ENCODE measurements at places on chromosomes 2 and 18.

GRCh38 chr2:3440477-3440876 lies 61.0 kb downstream of the TRAPPC12 start:
- no peak for DNase-seq

GRCh38 chr2:133589456-133589855 lies 21.2 kb upstream of the NCKAP5 start:
- DNase-seq, result no peak

DNA sequence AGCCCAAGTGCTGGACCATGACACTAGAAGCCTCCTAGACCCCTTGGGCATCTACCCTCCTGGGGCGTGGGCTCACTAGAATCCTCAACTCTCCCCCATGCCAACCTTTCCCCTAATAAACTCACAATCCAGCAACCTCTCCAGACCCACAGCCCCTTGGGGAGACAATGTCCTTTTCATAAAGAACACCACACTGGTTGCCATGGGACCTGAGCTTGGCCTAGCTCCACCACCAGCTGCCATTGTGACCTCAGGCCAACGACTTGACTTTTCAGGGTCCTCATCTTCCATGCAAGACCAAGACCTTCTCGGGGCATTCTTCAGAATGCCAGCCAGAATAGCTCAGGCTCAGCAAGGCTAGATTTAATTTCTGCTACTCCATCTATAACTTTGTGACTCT lies 128.1 kb upstream of the NPAS2 start:
- DNase-seq, result no peak

DNA sequence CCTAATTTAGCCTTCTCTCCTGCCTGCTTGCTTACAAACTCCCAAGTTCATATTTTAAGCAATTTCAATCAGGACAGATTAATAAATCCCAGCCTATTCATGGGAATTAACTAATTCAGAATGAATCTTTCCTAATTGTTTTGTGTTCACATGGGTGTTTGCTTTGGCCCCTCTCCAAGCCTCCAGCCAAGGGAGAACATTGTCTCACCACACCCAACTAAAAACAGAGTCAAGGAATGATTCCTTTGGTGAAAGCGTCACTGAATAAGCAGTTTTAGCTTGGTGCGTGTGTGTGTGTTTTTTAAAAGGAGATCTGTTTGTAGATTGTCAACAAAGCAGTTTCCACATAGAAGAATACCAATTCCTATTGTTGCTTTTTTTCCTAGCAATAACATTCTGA lies 43.0 kb upstream of the DSG1 start:
- DNase-seq, result no peak

DNA sequence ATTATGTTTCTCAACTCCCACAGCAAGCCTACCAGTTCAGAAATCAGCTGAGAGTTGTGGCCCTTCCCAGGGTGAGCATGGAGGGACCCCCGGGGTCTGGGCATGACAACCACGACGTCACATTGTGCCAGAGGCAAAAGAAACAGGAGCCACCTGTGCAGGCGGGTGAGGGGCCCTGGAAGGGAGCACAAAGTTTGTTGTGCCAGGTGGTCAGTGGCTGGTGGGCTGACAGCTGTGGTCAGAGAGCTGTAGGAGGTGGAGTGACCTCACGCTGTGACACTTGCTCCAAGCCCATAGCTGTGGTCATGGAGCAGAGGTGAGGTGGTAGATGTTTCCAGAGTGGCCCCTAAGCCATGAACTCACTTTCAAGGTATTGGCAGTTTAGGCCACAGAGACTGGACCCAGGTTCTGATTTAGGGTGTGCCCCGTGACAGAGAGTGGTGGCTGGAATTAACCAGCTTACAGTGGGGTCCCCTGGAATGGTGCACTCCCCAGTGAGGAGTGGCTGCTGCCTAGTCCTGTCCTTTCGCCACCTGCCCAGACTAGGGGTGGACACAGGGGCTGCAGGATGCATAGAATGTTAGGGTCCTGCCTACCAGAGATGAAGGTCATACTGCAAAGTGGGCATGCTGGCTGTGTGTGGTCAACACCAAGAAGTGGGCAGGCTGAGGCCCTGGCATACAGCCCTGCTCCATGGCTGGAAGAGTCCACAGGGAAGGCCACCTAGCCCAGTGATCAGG lies 136.4 kb downstream of the GLI2 start:
- DNase-seq, result no peak

DNA sequence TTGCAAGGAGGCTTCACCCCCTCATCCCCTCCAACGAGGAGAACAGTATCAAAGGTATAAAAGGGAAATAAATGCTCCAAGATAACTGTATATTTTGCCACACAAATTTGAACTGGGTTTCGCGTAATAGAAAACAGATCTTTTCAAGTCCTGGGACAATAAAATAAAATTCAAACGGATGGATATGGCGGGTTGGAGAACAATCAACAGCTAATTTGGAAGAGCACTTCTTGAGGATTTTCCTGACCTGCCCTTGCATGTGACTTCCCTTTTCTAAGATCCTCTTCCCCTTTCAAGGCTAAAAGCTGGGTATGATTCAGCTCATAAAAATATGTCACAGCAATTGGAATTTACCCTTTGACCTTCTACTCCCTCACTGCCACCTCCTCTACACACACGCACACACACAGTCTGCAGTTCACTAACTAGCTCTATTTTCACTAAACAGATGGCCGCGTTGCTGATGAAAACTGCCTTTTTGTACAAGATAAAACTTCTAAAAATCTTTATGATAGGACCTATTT lies 386.9 kb downstream of the FIGN start:
- no peak for DNase-seq

- DNase-seq, result no peak
These were observed 637.4 kb upstream of the CDH2 start for GRCh38 chr18:28814365-28814764.

- no peak for DNase-seq
These were observed 62.5 kb downstream of the FAM228A start for GRCh38 chr2:24237313-24237712.

DNA sequence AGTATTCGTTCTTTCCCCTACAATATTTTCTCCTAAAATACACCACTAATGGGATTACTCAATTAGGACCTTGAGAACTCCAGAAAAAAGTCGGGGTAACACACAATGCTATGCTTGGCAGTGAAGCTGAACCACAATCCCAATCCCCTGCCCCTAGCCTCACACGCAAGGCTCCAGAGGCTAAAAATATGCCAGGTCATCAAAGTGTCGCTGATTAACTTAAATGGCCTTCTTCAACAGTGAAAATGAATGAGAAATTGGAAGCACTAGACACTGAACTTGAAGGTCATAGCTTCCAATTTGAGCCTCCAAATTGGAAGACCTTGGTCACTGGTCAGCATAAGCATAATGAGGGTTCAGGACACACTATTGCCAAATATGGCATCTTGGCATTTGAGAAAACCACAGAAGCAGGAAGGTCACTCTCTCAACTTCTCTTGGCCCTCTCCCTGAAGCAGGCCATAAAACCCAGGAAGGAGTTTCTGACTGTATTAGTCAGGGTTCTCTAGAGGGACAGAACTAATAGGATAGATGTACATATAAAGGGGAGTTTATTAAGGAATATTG lies 86.0 kb upstream of the SATB2 start:
- DNase-seq, result no peak

DNA sequence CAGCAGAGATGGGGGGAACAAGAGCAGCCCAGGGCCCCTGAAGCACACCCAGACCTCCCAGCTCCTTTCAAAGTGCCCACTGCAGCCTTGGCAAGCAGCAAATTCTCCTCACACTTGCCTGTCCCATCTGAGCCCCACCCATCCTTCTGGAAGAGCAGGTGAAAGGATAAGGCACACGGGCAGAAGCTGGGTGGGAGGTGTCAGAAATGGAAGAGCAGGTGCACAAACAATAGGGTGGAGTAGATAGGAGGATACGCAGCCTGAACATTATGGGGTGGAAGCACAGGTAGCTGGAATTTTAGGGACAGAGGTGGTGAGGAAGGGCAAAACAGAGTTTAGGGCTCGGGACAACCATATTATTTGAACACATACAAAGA lies 69.2 kb downstream of the TNS1 start:
- DNase-seq, result no peak

- DNase-seq, result no peak
These were observed 194.1 kb upstream of the DSEL start for GRCh38 chr18:67710639-67711038.

- no peak for DNase-seq
These were observed 65.1 kb downstream of the SMIM21 start for GRCh38 chr18:75362435-75362834.

DNA sequence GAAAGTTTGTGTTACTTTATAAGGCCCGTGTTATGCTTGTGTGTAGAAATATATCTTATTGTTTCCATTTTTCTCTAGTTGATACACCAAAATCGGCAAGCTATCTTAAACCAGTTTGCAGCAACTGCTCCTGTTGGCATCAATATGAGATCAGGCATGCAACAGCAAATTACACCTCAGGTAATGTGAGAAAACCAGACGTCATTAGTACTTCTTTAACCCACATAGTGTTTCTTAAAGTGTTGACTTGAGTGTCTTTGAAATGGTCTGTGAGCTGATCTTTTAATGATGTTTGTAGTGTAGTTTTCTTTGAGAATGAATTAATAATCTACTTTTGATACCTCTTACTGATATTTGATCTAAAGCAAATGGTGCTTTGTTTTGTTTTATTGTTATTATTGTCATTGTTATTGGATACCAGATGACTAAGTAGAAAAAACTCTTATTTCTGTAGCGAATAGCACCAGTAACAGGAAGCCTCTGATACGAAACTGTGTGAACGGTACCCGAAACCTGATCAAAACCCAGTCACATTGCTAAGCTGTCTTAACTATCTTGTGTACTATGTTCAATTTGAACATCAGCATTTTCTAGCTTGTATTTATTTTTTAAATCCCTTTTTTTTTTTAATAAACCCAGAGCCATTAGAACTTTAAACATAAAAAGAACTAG lies 53.7 kb downstream of the PTRHD1 start:
- DNase-seq, result no peak

DNA sequence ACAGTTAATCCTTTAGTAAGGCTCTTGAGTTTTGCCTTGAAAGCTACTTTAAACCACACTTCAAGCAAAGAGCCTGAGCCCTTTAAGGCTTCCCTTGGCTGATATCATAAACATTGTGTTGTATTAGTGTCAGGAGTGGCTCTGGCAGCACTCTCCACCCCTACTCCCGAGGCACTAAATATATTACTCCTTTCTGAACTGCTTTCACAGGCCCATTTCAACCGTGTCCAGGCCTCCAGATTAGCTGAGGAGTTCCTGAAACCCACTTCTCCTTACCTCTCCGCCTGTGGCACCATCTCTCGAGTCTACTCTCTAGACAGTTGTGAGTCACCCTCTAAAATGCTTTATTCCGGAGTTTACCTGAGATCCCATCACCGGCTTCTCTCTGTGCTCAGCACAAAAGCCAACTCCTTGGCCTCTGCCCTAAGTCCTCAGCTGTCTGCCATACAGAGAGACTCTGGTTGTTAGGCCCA lies 14.4 kb upstream of the STON1 start:
- DNase-seq, result no peak

GRCh38 chr2:85578243-85579180 lies 1.1 kb downstream of the VAMP8 start:
- DNase-seq, result no peak

DNA sequence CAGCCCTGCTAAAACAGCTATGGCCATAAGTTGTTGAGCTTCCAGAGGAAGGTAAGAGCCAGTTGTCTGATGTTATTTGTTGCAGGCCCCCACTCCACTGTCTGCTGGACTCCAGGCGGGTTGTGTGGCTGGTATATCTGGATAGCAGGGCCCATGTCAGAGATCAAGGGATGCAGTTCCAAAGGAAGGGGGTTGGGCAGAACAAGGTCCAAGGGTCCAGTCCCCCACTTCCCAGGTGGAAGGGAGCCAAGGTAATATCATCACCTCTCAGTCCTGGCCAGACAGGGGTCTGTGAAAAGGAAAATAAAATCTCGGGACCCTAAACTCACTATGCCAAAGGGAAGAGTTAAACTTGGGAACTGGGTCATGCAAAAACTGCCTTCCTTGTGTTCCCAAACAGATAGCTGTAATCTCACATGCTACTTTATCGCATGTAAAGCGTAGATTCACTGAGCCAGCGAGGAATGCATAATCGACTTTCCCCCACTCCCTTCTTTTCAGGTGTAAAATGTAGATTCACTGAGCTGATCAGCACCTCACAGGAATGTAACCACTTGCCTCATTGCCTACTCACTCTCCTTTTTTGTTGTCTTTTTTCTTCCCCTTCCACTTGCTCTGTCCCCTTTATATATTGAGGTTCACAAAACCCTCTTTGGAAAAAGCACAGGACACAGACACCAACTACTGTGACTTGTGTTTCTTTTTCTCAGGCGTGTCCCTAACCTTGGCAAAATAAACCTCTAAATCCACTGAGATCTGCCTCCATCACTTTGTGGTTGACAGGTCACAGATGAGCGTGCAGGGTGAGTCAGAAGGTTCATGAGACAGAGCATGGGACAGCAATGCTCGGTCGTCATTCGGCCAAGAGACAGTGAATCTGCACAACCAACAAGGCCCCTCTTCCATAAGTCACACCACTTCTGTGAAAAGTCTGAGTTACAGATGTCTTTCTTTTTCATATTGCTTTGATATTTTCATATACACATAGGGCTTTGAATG lies 255.3 kb upstream of the SIX2 start:
- DNase-seq, result no peak

GRCh38 chr2:24926220-24926601 lies 6.2 kb upstream of the ADCY3 start:
- no peak for DNase-seq

- no peak for DNase-seq
These were observed 36.2 kb downstream of the CAPN13 start for GRCh38 chr2:30770816-30771576.

DNA sequence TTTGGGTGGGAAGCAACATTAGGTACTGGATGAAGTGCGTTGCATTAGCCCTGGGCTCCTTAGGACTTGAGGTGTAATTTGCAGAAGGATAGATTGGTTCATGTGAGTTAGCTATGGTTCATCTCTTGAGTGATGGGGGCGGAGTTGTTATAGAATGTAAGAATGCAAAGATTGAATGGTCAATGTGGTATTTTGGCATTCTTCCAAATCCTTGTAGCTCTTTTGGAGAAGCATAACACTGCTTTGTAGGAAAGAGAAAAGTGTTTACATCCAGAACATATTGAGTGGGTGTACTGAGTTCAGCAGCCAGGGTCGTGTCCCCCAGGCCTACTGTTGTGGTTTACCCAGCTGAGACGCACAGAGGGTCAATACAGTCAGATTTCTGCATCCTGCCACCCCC lies 173.5 kb downstream of the FMNL2 start:
- no peak for DNase-seq

DNA sequence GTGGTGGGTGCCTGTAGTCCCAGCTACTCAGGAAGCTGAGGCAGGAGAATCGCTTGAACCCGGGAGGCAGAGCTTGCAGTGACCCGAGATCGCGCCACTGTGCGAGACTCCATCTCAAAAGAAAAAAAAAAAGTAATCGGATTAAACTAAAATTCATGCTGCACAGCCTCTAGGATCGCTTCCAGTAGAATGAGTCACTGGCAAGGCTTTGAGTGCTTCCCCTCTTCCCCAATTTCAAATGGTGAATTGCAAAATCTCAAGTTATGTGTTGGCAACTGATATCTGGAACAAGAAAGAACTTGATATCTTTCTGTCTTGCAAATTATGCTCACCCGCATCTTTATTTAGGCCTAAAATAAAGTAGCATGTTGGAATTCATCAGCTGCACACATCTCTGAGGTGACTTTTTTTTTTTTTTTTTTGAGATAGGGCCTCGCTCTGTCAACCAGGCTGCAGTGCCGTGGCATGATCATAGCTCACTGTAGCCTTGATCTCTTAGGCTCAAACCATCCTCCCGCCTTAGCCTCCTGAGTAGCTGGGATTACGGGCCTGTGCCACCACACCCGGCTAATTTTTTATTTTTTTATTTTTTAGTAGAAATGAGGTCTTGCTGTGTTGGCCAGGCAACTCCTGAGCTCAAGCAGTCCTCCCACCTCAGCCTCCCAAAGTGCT lies 12.7 kb downstream of the TTC39C start:
- no peak for DNase-seq

Data from activated gamma-delta T cell treated with anti-CD3 and anti-CD28 coated beads, Interleukin-2, amount 50 U/mL, for 16 hours (primary cell).